ENCODE measurements at places on chromosomes 3 and 15. TPM values are rescaled to one million over a fixed set of nuclear protein-coding genes. Genes with fewer than 3 reads are reported as not detected.

The CIDEC gene
- total RNA-seq: not detected

The PLCH1 gene
- total RNA-seq: 12.2 TPM

The GMNC gene
- 1.9 TPM for total RNA-seq

The SHF gene
- 11.2 TPM for total RNA-seq

The AMIGO3 gene
- 1.4 TPM for total RNA-seq

The GALNT15 gene
- total RNA-seq: 6.0 TPM

The MESP1 gene
- 11.5 TPM for total RNA-seq

The LDHAL6B gene
- total RNA-seq: 6.0 TPM

The TM6SF1 gene
- total RNA-seq: 1.3 TPM

The KNG1 gene
- not detected for total RNA-seq

The KCNMB2 gene
- total RNA-seq: 0.68 TPM

The MUC4 gene
- 12.0 TPM for total RNA-seq

GRCh38 chr3:127679534-127680145, 6.9 kb downstream of the ABTB1 start:
- no peak overlapping the region for H3K27ac ChIP-seq
- H3K36me3 ChIP-seq: peaks cover 8% of the 10 kb centered on the region
- H3K4me1 ChIP-seq: no peaks in the 10 kb centered on the region
- no peak overlapping the region for H3K4me3 ChIP-seq
- no peaks in the 10 kb centered on the region for H3K27me3 ChIP-seq

GRCh38 chr3:114608293-114608692, 314.5 kb downstream of the TIGIT start:
- H3K36me3 ChIP-seq: no peaks in the 10 kb centered on the region
- H3K4me1 ChIP-seq: no peaks in the 10 kb centered on the region
- no peak overlapping the region for H3K27ac ChIP-seq
- H3K4me3 ChIP-seq: no peak overlapping the region
- H3K27me3 ChIP-seq: no peaks in the 10 kb centered on the region

GRCh38 chr15:64618540-64618939, 156.8 kb downstream of the RBPMS2 start:
- H3K4me1 ChIP-seq: no peaks in the 10 kb centered on the region
- H3K27me3 ChIP-seq: no peaks in the 10 kb centered on the region
- no peak for DNase-seq
- no peak overlapping the region for H3K27ac ChIP-seq
- H3K36me3 ChIP-seq: no peaks in the 10 kb centered on the region

GRCh38 chr3:9916734-9917680, at the start of gene IL17RC:
Gene IL17RC, plus strand, starts transcription at chr3:9917098. Its CDS starts 218 bp downstream, at chr3:9917316.
- peak within 1 kb of the TSS; percentile 94 for H3K27ac ChIP-seq
- DNase-seq: peak; percentile 95
- peaks cover 12% of the 10 kb centered on the region for H3K4me1 ChIP-seq

- no peak overlapping the region for H3K27ac ChIP-seq
- H3K4me1 ChIP-seq: no peaks in the 10 kb centered on the region
- H3K4me3 ChIP-seq: no peak overlapping the region
- H3K36me3 ChIP-seq: no peaks in the 10 kb centered on the region
- no peak for DNase-seq
Measured at GRCh38 chr3:183868796-183869195, 15.9 kb downstream of the PARL start.

- H3K4me3 ChIP-seq: no peak overlapping the region
- H3K36me3 ChIP-seq: no peaks in the 10 kb centered on the region
- no peaks in the 10 kb centered on the region for H3K4me1 ChIP-seq
- no peaks in the 10 kb centered on the region for H3K27me3 ChIP-seq
- no peak for DNase-seq
- no peak overlapping the region for H3K27ac ChIP-seq
Measured at GRCh38 chr15:63451671-63452315, 52.6 kb upstream of the USP3 start.

DNA sequence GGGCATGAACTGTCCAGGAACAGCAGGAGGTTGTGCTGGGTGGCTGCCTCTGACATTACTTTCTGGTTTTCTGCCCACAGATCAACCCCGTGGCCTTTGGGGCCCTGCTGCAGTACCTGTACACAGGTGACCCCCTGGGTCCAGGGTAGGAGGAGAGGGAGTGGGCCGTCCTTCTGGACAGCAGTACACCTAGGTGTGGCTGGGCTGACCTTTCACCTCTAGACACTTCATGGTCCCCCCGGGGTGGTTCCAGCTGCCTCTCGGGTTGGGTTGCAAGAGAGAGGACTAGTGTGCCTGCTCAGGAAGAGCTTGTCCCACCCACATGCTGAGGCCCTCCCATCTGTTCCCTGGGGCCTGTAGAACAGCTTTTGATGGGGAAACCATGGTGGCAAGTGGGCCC, 3.7 kb downstream of the ABTB1 start:
- H3K36me3 ChIP-seq: peaks cover 8% of the 10 kb centered on the region
- H3K4me1 ChIP-seq: no peaks in the 10 kb centered on the region
- no peak overlapping the region for H3K4me3 ChIP-seq
- no peak for DNase-seq
- no peak overlapping the region for H3K27ac ChIP-seq

DNA sequence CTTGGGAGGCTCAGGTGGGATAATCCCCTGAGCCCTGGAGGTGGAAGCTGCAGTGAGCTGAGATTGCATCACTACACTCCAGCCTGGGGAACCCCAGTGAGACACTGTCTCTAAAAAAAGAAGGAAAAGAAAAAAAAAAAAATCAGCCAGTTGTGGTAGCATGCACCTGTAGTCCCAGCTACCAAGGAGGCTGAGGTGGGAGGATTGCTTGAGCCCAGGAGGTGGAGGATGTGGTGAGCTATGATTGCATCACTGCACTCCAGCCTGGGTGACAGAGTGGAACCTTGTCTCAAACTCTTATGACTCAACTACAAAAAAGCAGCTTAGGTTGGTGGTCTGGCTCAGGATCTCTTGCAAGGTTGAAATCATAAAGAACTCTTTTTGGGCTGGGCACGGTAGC, 19.3 kb upstream of the GPX1 start:
- no peaks in the 10 kb centered on the region for H3K4me1 ChIP-seq
- H3K27me3 ChIP-seq: no peaks in the 10 kb centered on the region
- no peak for DNase-seq
- no peaks in the 10 kb centered on the region for H3K36me3 ChIP-seq

- no peaks in the 10 kb centered on the region for H3K27me3 ChIP-seq
- no peak overlapping the region for H3K27ac ChIP-seq
- DNase-seq: no peak
- H3K4me3 ChIP-seq: no peak overlapping the region
Measured at GRCh38 chr3:139105154-139105702, 60.5 kb upstream of the PRR23C start.

DNA sequence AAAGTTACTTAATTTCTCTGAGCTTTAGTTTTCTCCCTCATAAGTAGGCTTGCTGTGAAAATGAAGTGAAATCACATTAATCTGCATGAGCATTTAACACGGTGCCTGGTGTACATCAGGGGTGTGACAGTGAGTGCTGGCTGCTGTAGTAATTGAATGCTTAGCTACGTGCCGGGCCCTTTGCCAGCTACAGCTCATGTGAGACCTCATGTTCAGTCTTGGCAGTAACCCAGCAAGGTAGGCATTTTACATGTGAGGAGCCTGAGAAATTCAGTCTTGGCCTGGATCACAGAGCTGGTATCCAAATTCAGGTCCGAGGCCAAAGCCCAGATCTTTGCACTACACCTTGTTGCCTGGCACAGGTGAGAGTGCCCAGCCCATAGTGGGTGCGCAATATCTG, 9.1 kb downstream of the GHRL start:
- DNase-seq: peak; percentile 86
- no peaks in the 10 kb centered on the region for H3K27me3 ChIP-seq
- no peak overlapping the region for H3K4me3 ChIP-seq
- no peaks in the 10 kb centered on the region for H3K4me1 ChIP-seq
- H3K36me3 ChIP-seq: peaks cover 1% of the 10 kb centered on the region

GRCh38 chr3:112693186-112693585, 52.2 kb upstream of the CCDC80 start:
- H3K4me3 ChIP-seq: no peak overlapping the region
- H3K27me3 ChIP-seq: no peaks in the 10 kb centered on the region
- no peaks in the 10 kb centered on the region for H3K36me3 ChIP-seq
- DNase-seq: no peak

DNA sequence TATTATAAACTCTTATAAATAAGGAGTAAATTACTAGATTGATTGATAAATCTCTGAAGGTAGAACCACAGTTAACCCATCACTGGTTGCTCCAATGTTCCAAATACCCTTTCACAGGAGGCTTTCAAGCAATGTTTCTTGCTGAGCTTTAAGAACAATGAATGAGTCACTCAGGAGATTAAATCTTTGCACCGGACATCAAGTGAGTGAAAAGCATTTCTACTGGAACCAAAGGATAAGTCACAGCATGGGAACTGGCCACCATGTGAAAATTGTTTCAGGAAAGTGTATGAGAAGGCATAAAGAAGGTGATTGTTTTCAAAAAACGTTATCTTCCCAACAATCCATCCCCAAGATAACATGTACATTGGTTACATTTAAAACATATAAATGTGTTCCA, 90.6 kb downstream of the CNTN3 start:
- no peaks in the 10 kb centered on the region for H3K36me3 ChIP-seq
- no peaks in the 10 kb centered on the region for H3K4me1 ChIP-seq
- H3K27me3 ChIP-seq: no peaks in the 10 kb centered on the region
- H3K27ac ChIP-seq: no peak overlapping the region

- H3K27me3 ChIP-seq: no peaks in the 10 kb centered on the region
- no peak overlapping the region for H3K27ac ChIP-seq
- no peaks in the 10 kb centered on the region for H3K4me1 ChIP-seq
- H3K4me3 ChIP-seq: no peak overlapping the region
- DNase-seq: no peak
Measured at GRCh38 chr15:38618242-38618955, 53.8 kb upstream of the RASGRP1 start.

GRCh38 chr15:58019503-58020376, 45.8 kb downstream of the ALDH1A2 start:
- H3K4me3 ChIP-seq: no peak overlapping the region
- DNase-seq: no peak
- no peak overlapping the region for H3K27ac ChIP-seq
- no peaks in the 10 kb centered on the region for H3K27me3 ChIP-seq
- no peaks in the 10 kb centered on the region for H3K36me3 ChIP-seq
- no peaks in the 10 kb centered on the region for H3K4me1 ChIP-seq

DNA sequence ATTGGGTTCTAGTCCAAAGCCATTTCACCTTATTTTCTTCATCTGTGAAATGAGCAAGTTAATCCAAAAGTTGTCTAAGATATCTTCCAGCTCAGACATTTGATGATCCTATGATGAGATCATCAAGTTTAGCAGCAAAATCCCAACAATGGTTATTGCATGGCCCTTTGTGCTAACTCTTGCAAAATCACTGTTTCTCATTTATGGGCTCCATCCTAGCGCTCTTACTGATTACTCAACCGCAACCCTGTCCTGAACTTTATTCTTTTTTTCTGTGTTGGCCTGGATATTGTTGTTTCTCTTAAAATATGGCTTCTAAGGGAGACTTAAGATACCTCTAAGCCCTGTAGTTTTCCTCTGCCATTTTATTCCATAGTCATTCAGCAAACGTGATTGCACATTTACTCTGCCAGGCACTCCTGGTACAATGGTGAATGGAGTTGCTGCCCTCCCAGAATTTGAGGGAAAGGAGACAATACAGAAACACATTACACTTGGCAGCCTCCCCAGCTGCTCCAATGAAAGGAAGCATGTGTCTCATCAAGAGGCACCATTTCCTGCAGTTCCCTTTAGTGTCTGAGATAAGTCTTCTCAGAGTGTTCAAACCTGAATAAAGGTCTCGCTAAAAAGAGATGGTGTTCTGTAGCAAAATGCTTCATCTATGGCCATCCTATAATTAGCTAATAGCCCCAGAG, 4.4 kb downstream of the GXYLT2 start:
- no peak overlapping the region for H3K4me3 ChIP-seq
- H3K27ac ChIP-seq: no peak overlapping the region
- H3K4me1 ChIP-seq: no peaks in the 10 kb centered on the region
- H3K36me3 ChIP-seq: no peaks in the 10 kb centered on the region
- H3K27me3 ChIP-seq: no peaks in the 10 kb centered on the region
